ENCODE measurements at places on chromosomes 6 and 20.

- DNase-seq: no peak
These were observed 370.1 kb downstream of the ADGRB3 start for GRCh38 chr6:69005199-69005598.

DNA sequence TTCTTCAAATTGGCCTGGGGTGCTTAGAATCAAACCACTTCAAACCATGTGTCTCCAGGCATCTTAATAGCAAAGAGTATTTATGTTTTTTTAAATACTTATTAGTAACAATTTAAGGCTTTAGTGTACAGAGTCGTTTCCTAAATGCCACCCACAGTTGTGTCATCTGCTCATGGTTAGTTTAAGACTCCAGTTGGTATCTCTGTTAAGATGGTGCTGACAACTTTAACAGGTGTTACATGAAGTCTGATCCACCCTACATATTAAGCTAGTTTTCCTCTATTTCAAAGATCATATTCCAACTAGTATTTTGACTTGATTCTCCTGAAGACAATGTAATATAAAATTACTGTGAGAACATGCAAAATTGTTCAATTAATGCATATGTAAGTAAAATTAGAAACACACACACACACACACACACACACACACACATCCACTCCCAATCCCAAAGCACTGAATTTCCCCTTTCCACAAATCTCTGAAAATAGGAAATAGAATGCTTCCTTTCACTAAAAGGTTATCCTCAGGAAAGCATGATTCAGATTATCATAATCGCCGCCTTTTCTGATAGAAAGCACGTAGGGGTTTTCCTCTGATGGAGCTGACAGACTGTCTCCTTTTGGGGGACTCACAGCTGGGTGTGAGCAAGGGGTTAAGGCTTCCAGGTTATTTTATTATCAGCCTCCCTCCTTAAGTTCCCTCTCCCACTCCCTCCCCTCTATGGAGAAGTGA, 10.5 kb downstream of the CNKSR3 start:
- DNase-seq: no peak

- DNase-seq: no peak
These were observed 35.3 kb upstream of the EZR start for GRCh38 chr6:158854214-158855101.

DNA sequence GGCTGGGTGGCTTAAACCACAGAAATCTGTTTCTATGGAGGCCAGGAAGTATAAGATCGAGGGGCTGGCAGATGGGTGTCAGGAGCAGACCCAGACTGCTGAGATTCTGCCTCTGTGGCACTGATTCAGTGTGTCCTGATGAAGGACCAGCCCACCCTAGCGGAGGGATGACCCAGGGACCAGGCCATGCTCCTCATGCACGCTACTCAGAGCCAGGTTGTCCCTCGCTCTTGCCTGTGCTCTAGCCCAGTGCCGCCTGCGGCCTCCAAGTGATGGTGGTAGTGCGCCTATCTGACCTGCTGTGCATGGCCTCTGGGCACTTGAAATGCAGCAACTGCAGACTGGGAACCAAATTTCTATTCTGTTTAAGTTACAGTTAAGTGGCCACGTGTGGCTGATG, 13.1 kb upstream of the APMAP start:
- DNase-seq: no peak

DNA sequence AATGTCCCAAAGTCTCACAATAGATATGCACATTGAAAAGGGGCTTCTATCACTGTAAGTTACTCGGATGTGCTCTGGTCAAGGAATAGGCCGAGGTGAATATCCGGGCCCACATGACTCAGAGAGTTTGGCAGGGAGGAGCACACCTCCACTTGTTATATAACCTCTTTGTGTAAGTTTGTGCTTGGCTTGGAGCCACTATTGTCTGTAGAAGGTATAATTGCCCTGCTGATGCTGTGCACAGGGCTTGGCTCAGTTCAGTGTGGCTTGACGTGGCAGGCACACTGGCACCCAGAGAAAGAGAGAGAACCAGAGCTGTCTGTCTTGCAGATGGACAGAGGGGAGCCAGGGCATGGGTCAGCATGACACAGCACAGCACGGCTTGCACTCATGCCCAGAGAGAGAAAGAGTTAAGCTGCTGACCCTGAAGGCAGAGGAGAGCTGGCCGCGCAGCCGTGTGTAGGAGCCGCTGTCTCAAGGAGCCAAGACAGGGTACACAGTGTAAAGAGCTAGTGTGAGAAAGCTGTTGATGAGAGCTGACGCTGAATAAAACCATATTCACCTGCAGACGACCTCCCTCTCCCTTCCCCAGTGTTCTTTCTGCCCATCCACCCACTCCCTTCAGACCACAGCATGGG, 482.5 kb downstream of the C6orf118 start:
- no peak for DNase-seq

DNA sequence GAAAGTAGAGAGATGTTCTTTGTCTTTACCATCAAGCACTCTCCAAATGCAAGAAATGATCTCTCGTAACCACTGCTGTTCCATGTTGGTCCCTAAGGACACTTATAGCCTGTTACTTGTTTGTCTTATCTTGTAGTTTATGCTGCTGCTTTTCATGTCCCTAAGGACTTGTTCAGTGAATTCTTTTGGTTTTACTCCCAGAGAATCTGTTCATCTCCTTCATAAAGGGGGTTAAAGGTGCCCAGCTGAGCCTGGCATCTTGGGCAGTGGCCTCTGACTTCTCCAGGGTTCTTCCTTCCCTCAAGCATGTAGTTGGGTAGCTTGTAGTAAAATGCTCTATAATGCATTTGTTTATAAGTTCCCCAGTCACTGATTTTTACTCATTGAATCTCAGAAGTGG, 864 bp upstream of the PKIG start:
- DNase-seq: no peak

DNA sequence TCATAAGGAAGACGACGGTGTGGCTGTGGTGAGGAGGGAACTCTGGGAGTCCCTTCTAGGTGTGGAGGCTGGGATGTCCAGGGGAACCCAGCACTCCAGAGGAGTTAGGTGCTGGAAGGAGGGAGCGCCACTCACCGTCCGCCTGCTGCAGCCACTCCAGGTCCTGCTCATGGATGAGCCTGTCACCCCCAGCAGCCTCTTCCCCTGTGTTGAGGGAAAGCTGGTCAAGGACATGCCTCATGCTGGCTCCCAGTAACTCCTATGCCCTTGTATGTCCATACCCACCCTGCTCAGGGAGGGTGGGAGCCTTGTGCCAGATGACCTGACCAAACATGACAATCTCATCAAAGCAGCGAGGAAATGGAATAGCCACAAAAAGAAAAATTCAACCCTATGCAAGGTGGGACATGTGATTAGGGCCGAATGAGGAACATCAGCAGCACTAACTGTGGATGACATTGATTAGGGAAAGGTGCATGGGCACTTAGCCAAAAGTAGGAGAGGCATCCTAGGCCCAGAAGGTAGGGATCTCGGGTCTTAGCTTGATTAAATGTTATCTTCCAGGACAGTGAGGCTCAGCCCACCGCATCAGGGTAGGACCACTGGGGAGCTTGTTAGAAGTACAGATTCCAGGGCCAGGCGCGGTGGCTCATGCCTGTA, 3.0 kb downstream of the DNPH1 start:
- no peak for DNase-seq

Data from cortex of kidney (tissue), 1 donor.